GM23248 (cell line): ENCODE measurements at places on chromosomes 5 and 9. TPM values are rescaled to one million over a fixed set of nuclear protein-coding genes. Genes with fewer than 3 reads are reported as not detected.

DNA sequence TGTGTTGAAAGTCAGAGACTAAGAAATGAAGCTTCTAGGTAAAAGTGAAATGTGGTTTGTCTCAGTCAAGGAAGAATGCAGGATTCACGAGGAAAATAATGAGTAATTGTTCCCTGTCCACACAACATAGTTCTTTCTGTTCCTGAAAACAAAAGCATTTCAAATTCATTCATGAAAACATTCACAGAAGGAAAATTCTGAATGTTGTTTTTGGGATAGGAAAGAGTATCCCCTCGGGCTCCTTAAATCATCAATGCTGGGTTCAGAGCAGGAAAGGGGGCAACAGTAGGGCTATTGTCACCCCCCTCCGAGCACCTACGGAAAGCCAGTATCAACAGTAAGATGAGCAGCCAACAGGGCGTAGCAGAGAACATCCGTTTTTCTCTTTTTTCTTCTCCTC lies 769.9 kb upstream of the ADAMTS16 start:
- DNase-seq, result no peak

The FCHO2 gene
- 18.6 and 25.8 TPM in 2 replicates for total RNA-seq

The NTRK2 gene
- total RNA-seq, result not detected in 2 replicates

DNA sequence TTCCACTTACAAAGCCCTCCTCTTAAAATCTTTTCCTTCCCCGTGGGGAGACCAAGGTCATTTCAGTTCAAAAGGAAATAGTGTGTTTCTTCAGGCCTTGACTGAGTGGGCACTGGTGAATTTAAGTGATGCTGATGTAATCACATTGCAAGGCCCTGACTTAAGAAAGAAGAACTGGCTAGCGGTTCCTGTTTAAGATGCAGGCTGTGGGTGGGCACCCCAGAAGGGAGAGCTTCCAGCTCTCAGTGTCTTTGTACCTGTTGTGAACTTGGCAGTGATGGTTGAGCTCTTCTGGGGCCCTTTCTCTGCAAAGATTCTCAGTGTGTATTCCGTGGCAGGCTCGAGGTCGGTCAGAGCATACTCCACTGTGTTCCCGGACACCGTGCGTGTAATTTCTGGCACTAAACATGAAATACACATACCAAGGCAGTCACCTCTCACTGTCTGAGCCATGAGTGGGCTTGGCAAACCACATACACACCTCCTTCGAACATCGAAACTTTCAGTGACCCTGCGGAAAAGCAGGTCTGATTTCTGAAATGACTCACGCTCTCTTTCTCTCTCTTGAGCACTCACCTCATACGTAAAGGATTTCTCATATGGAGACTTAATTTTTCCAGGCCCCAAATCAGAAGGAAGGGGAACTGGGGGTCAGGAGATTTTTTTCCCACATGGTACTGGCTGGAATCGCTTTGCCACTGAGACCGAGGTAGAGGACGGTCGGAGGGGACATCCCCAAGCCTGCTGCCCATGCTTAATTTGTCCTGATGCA lies 81.9 kb downstream of the TNC start:
- DNase-seq, result peak; percentile 84

The DPH7 gene
- total RNA-seq, result 27.0 and 32.6 TPM in 2 replicates
